ENCODE measurements at places on chromosomes 11 and 22.

DNA sequence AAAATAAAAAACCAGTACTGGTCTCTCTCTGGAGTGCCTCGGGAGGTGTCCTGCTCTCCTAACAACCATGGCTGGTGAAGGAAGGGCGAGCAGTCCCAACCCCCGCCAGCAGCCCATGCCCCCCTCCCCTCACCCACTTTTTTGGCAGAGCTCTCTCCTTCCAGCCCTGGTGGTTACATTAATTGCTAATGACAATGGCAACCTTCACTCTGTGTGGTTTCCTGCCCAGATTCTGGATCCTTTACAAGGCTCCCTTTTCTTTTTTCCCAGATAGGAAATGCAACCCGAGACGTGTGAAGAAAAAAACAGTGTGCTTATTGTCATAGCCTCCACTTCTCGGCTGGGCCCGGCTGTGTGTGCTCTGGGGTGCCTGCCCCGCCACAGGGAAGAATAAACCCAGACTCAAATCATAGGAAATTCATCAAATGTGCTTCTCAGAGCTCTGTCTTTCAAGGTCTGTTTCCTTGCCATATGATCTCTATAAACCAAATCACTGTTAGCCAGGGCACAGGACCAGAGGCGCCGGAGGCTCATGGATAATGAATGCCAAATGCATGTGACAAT, 513.0 kb downstream of the SOX6 start:
- DNase-seq: no peak

DNA sequence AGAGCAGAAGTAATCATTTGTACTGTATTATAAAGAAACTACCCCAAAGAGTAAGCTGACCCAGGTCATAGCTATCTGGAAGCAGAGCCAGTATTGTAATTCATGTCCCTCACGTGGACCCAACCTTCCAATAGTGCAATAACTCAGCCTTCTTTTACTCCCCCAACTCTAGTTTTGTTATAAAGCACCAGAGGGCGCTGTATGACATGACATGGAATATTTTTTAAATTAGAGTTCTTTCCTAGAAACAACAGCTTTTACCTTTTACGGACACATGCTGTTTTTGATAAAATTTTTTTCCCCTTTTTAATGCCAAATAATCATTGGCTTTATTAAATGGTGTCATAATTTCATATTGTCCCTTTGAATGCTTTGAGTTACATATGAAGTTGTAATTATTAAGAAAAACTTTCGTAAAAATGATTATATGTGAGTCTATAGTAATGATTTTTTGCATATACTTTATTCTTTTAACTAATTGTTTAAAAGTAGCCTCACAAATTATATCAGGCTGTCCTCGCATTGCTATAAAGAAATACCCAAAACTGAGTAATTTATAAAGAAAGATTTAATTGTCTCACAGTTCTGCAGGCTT, 76.9 kb downstream of the DKK3 start:
- no peak for DNase-seq

- DNase-seq: no peak
Observed at GRCh38 chr11:116117331-116118137, 613.3 kb upstream of the CADM1 start.

DNA sequence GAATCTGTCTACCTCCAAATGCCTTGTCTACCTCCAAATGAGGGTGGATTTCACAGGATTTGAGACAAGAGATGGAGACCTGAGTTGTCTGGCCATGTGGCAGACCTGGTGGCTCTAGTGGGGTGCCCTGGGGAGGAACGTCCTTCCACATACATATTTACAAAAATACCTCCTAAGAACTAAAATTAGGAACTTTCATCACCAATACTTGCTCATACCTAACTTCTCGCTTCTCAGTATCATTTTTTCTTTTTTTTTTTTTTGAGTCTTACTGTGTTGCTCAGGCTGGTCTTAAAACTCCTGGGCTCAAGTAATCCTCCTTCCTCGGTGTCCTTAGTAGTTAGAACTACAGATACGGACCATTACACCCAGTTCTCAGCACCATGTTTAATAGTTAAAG, 117.9 kb downstream of the MED15 start:
- no peak for DNase-seq

- no peak for DNase-seq
Observed at GRCh38 chr11:18650859-18651557, 16.9 kb upstream of the SPTY2D1 start.

GRCh38 chr11:2885678-2886081, at the start of gene CDKN1C:
CDKN1C (minus strand) TSS chr11:2885775; CDS start chr11:2885456, 319 bp downstream.
- DNase-seq: peak; percentile 62

- no peak for DNase-seq
Observed at GRCh38 chr11:1559111-1559951, 12.7 kb downstream of the DUSP8 start.

GRCh38 chr11:35682230-35683173, 19.9 kb downstream of the TRIM44 start:
- no peak for DNase-seq

DNA sequence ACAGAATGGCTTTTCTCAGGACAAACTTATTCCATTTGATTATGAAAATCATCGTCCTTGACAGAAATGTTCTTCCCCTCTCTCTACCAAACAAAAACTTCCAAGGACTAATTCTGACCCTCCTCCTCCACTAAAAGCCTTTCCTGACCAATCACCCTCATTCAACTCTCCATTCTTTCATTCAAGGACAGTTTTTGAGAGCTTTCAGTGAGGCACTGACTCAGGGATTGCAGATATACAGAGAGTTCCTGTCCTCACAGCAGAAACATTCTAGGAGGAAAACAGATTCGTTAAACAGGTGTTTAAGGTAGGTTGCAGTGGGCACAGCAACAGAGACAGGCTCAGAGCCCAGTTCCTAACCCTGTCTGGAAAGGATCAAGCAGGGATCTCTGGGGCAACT, 41.5 kb downstream of the OR4D9 start:
- no peak for DNase-seq

GRCh38 chr11:48043111-48043990, 63.0 kb downstream of the PTPRJ start:
- DNase-seq: no peak

- DNase-seq: no peak
Observed at GRCh38 chr11:26248661-26249060, 83.3 kb upstream of the ANO3 start.

Measured in stimulated activated CD4-positive, alpha-beta T cell treated with anti-CD3 and anti-CD28 coated beads, Interleukin-1b, Interleukin-23, amount 100 ng/mL, for 1 hour (primary cell).